ENCODE measurements at places on chromosomes 11 and 22.

DNA sequence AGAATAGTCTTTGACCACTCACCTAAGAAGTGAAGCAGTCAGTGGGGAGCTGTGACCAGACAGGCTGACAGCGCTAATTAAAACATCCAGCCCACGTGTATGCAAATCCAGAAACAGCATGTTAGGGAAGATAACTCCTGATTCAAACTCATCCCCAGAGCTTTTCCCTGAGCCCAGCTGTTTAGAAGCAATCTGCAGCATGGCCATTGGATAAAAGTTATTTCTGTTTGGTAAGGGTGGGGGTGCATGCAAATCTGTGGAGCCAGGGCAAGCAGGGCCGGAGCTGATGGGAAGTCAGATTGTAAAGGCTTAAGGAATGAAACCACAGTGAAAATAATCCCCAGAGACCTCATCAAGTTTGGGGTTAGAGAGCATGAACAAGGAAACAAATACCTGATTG is 247.9 kb upstream of the KIRREL3 start:
- no peak for DNase-seq

DNA sequence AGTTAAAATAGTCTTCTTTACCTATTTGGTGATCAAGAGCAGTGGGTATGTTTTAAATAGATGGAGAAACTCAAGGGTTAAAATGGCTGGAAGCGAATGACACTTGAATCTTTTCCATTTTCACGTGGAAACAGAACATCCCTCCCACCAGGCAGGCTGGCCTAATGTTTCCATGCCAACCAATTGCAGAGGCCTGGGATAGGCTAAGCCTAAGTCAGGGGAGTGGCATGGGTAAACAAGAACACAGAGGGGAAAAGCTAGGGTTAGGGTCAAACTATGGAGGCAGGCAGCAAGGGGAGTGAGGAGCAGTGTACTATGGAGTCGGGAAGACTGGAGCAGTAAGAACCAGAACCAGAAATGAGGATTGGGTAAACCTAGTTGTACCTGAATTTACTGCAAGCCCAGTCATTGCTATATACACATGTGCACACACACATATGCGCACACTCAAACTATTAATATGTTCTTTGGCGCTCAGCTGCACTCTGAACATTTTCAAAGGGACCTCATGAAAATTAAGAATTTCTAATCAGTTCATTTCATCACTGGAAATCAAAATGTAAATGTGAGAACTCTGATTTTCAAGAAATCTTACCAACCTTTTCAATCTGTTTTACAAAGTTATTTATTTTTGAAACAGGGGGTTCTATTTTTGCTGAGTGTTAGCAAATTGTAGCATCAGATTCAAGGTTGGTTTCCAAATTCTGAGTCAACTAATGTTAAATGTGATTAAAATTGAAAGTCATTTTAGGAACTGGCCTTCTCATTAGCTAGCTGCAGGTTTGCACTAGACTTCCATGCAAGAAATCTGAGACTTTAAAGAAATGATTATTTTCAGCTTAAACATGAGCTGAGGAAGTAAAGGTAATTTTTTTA is 327.0 kb upstream of the CCDC90B start:
- no peak for DNase-seq

DNA sequence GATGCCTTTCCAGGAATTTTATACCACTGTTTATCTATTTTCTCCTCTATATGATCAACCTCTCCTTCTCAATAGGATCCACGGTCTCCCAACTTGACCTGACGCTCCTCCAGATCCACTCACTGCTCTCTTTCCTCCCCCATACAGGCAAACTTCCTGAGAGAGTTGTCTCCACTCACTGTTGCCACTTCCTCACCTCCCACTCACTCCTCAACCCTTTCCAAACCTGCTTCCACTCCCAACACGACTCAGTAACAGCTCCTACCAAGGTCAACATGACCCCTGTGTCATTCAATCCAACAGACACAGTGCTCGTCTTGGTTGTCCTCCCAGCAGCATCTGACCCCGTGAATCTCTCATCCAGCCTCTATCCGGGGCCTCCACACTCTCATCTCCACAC is 3.1 kb downstream of the APBB1 start:
- no peak for DNase-seq

DNA sequence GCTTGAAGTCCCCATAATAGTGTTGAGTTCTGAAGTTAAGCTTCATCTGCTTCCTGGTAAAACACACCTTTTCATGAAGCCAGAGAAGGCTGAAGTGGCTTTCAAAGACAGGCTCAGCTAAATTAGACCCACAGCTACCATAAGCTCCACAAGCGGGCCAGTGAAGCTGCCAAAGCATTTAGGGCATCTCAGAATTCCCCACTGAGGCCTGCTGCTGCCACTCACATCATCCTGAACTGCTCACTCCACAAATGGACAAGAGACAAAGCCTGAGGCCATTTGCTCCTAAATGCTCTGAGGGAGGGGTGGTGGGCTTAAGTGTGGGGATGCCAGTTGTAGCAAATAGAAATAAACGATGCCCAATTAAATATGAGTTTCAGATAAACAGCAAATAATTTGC is 14.6 kb downstream of the CCDC83 start:
- no peak for DNase-seq
